ENCODE measurements at places on chromosomes 16 and 17.

DNA sequence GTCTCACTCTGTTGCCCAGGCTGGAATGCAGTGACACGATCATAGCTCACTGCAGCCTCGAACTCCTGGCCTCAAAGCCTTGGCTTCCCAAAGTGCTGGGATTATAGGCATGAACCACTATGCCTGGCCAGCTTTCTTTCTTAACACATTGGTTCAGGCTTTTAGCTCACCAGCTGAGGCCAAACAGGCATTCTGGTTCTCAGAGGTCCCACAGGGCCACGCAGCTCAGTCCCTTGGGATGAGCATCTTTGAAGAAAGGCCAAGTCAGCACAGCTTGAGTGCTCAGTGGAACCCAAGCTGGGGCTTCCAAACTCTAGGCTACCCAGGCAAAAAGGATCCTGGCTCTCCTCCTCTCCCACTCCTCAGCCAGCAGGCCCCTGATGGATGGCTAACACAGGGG, 2.5 kb downstream of the PIK3R5 start:
- DNase-seq = no peak

GRCh38 chr16:84898447-84898846, 78.7 kb downstream of the CRISPLD2 start:
- DNase-seq = no peak

DNA sequence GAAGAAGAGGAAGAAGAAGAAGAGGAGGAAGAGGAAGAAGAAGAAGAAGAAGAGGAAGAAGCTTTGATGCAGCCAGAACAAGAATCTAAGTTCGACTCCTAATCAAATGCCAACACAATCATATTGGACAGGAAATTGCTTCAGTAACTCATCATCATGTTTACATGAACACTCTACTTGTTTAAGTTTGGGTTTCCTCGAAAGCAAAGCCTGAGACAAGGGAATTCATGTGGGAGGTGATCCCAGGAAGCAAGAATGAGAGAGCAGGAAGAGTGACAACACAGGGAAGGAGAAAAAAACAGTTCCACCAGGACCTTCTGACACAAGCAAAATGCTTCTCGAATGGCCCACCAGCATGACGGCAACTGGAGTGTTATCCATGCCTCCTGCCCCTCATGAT, 279.0 kb downstream of the PMP22 start:
- DNase-seq = no peak

DNA sequence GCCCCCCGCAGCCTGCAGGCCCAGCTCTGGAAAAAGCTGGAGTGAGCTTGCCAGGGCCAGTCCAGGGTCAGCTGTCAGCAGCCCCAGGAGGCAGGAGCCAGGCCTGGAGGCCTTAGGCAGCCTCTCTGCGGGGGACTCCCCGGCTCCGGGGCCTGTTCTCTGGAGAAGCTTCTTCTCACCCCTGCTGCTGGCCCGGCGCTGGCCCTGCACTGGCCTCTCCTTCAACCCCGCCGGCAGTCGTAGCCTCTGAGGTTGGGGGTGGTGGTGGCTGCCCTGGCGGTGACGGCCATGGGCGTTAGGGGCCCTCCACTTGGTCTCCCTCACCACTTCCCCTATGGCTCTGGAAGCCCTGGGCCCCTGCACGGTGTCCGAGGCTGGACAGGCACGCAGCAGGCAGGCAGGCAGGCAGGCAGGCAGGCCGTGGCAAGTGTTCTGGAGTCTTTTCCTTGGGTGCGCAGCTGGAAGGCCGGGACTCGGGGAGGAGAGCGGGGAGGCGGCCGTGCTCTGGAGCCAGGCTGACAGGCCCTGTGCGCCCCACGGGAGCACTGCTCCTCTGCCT, 2.1 kb downstream of the FOXF1 start:
- no peak for DNase-seq

DNA sequence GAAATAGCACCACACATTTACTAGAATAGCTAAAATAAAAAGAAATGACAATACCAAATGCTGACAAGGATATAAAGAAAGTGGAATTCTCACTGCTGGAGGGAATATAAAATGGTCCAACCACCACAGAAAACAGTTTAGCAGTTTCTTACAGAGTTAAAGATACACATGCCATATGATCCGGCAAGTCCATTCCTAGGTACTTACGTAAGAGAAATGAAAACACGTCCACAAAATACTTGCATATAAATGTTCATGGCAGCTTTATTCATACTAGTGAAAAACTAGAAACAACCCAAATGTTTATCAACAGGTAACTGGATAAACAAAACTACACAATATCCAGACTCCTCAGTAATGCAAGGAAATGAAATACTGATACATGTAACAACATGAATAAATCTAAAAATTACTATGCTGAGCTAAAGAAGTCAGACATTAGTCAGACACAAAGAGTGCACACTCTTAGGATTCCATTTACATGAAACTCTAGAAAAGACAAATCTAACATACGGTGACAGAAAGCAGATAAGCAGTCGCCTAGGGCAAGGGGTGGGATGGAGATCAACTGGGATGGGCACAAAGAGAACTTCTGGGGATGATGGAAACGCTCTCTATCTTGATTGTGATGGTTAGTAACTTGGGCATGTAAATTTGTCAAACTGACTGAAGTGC, 76.4 kb downstream of the SMG6 start:
- no peak for DNase-seq

GRCh38 chr16:74726716-74727115, 26.1 kb upstream of the MLKL start:
- DNase-seq = no peak

DNA sequence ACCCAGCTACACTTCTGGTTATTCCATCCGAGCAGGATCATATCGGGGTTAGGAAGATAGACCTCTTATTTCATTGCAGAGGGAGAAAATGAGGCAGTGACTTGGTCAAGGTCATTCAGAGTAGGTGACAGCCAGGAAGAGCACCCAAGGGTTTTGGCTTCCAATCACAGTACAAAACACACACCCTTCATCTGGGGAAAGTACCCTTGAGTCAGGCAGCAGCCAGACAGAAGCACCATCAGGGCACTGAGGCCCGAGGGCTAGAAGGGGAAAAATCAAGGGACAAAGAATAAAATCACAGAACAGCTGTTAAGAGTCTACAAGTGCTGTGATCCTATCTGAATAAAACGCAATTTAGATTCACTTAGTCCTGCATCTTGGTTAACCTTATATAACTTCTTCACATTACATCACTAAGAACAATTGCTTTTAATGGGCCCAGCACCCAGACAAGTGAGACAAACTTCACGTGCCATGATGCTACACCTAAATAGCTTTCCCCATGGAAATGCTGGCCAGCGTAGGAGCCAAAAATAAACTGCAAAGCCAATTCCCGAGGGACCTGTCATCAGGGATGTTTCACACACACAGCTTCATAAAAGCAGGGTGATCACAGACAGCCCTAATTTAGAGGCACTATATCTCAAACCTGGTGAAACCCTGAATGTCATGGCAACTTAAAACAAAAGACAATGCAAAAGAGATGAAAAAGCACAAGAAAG, 4.9 kb downstream of the UBE2O start:
- DNase-seq = no peak

Data from cerebellum (tissue), 4 donors.